ENCODE measurements at places on chromosomes 7 and 10. TPM values are rescaled to one million over a fixed set of nuclear protein-coding genes. Genes with fewer than 3 reads are reported as not detected.

DNA sequence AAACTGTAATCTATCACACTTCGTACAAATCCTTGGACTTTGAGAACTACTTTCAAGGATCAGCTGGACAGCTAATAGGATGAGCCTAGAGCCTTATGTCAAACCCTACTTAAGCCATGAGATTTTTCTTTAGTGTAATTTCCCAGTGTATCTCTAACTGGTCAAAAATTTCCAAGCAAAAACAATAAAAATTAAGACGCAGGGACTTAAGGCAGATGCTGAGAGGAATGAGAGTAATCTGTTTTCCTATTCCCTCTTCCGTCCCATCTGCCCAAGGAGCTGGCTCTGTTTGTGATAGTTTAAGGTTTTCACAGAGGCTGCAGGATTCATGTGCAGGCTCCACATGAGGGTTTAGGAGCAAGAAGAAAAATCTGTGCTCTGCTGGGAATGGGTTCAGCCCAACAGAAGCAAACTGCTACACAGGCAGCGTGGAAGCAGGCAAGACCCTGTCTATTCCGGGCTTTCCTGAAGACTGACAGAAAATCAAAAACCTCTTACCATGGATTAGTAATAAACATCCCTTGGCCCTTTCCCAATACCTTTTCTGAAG lies 62.2 kb downstream of the ARMH3 start:
- no peak for DNase-seq

- no peak for DNase-seq
These were observed 318.9 kb upstream of the ZMIZ1 start for GRCh38 chr10:78749898-78750297.

GRCh38 chr7:138595454-138595853 lies 105.7 kb downstream of the SVOPL start:
- DNase-seq = no peak

GRCh38 chr10:77463967-77464745 lies 173.5 kb downstream of the KCNMA1 start:
- no peak for DNase-seq

GRCh38 chr10:83343676-83344075 lies 795.6 kb upstream of the GHITM start:
- no peak for DNase-seq

- DNase-seq = no peak
These were observed 109.0 kb downstream of the JAZF1 start for GRCh38 chr7:28071570-28071969.

Gene OR2AE1
- polyA plus RNA-seq = not detected

DNA sequence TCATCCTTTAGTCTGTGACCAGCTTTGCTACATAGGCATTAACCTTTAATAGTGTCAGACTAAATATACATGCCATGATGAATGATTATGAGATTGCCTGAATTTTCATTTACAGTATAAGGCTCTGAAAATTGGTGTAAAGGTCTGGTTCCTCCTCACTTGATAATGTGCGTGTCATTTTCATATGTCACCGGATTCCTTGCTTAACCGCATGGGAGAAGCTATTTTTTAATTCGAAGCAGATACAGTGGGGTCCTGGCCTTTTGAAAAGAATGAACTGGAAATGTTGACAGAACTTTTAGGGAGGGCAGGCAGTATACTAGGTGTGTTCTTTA lies 192.4 kb upstream of the SH2B2 start:
- DNase-seq = no peak

GRCh38 chr7:156000601-156001396 lies 188.5 kb upstream of the SHH start:
- DNase-seq = no peak

DNA sequence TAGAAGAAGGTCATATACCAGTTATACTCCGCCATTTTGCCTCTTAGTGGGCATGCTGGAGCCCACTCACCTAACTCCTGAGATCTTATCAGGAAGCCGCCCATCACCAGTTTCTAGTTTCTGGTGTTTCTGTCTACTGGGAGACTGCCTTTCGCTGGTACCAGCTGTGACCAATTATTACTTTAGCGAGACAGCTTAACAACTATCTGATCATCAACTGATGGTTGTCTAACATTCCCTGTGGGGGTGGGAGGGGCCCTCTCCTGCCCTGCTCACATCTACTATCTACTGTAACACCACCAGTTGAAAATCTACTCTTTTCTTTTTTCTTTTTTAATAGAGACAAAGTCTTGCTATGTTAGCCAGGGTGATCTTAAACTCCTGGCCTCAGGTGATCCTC lies 46.2 kb upstream of the C10orf67 start:
- no peak for DNase-seq

Gene FAM25C
- not detected for polyA plus RNA-seq

Data from kidney (tissue), 22 donors.